ENCODE measurements at places on chromosomes 13 and 19. TPM values are rescaled to one million over a fixed set of nuclear protein-coding genes. Genes with fewer than 3 reads are reported as not detected.

Gene ZNF546
- total RNA-seq = 6.8 TPM

DNA sequence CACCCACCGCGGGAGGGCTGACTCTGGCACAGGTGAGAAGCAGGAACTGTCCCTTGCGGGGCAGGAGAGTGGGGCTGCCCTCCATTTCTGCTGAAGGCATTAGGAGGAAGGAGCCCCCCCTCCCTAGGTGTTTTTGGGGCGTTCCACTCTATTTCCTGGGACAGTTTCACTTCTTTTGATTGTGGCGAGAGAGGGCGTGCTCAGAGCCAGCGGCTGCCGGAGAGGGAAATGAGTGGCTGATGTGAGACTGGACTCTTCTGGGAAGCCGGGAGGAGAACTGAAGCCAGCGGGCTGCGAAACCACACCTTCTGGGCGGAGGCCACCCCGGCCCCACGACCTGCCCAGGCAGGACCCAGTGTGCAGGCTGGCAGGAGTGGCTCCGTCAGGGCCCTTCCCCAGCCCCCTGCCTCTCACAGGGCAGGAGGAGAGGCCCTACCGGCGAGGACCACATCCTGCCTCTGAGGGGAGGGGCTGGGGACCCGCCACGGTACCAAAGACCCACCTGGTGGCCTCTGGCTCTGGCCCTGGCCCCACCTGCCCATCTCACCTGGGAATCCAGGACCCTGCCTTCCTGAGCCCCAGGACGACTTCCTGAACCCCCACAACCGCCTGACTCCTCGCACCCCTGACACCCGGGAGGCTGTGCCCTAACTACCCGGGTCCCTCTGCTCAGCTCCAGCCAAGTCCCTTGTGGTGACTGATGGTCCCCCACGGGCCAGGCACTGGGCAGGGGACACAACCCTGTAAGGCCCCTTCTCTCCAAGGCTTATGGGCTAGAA lies 25.9 kb downstream of the MPND start:
- peak; percentile 71 for DNase-seq

- DNase-seq = no peak
Measured at GRCh38 chr13:44410328-44410859, 36.8 kb downstream of the SERP2 start.

DNA sequence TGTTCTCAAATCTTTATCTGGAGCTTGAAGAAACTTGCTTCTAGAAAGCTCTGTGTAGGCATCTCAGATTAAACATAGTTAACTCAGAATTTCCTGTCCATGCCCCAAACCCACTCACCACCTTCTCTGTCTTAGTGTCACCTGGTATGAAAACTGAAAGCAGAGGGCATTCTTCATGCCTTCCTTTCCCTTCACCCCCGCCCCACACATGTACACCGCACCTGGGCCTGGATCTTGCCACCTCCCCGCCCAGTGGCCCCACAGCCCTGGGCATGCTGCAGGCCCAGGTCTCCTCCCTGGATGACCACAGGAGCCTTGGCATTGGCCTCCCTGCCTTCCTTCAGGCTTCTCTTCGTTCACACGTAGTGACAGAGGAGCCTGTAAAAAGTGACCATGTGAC lies 15.8 kb downstream of the CFAP97D2 start:
- no peak for DNase-seq

- no peak for DNase-seq
Measured at GRCh38 chr13:105466376-105466775, 1069.1 kb downstream of the EFNB2 start.
